OCI-M1 (cell line): ENCODE measurements at places on chromosomes 12 and 14.

GRCh38 chr14:105185001-105185400, 3.9 kb upstream of the NUDT14 start:
- DNase-seq, result no peak

GRCh38 chr12:103586132-103586531, 941 bp upstream of the STAB2 start:
- no peak for DNase-seq

GRCh38 chr14:27845241-27845850, 921.2 kb upstream of the FOXG1 start:
- DNase-seq, result no peak

DNA sequence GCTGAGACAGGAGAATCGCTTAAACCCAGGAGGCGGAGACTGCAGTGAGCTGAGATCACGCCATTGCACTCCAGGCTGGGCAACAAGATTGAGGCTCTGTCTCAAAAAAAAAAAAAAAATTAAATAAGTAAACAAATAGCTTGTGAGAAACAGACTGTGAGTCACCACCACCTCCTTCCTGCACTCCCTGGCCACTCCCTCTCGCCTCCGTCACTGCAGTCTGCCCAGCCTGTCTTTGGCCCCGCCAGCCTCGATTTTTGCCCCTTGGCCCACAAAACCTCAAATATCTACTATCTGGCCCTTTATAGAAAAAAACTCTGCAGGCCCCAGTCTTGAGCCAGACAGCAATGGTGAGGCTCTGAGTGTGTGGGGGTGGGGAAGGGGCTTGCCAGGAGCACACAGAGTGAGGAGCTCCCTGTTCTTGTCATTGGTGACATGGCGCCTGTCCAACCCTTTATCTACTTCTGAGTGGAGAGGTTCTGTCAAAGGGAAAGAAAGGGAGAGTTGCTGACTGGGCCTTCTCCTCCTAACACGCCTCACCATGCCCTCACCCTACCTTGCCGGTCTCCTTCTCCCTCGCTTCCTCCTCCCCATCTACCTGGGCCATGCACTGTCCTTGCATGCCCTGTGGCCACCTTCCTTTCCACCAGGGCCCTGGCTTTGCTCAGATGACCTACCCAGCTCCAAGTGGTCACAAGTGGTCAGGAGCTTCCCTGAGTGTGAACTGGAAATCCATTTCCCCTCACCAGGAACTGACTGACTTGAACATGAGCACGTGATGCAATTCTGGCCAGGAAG, 22.1 kb downstream of the LGMN start:
- peak; percentile 37 for DNase-seq

- DNase-seq, result no peak
These were observed 47.8 kb upstream of the CEP83 start for GRCh38 chr12:94507455-94507854.

- peak; percentile 5 for DNase-seq
These were observed 118.4 kb upstream of the EVL start for GRCh38 chr14:99946652-99947489.

DNA sequence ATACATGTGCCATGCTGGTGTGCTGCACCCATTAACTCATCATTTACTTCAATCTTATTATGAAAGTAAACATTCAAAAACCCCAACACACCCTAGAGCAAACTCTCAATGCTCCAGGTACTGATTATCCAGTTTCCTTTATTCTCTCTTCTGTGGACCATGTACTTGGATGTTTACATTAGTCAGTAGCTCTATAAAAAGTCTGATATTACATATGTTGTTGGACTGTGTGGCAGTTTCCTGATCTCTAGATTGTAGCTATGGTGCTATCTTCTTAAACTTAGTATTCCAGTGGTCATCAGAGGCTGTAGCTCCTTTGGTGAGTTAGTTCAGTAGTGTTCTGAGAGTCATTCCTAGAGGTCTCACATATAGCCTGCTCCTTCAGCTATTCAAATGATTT, 25.1 kb upstream of the ITGA5 start:
- no peak for DNase-seq

DNA sequence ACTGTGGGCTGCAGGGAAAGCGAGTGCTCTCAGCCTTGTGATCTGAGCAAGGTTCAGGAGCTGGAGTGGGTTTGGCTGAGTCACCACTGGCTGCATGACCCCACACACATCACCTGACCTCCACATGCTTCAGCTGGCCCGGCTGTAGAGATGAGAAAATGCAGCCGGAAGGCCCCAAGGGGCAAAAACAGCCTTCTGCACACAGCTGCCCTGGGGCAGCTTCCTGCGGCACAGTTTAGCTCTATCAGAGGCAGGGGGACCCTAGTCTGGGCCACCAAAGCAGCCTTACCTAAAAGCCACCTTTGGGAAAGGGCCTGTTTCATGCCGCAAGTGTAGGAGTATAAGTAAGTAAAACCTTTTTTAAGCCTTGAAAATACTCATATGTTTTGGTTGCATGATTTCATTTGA, 123.3 kb downstream of the SSPN start:
- peak; percentile 46 for DNase-seq

GRCh38 chr14:75341620-75342019, 63.0 kb downstream of the FOS start:
- peak; percentile 50 for DNase-seq

DNA sequence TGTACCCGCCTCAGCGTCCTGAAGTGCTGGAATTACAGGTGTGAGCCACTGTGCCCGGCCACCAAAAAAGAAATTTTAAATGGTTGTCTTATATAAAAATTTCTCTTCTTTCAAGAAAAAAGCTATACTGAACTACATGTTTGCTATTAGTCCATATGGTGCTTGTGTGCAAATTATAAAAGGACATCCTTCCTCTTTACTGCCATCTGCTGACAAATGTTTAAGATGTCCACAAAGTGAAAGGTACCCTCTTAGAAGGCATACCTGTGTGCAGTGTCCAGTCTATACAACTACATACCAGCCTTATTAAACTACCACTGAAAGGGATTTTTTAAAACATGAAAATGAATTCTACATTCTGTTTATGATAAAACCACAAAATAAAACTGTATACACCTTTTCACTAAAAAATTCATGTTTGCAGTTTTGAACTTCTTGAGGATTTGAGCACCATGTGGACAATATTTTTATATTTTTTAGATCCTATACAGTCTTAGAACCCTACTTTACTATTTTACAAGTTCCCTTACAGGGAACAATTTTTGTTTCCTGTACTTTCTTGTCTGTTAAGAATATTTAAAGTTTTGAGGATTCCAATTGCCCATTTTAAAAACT, 32.8 kb upstream of the TOMM20L start:
- DNase-seq, result peak; percentile 41

DNA sequence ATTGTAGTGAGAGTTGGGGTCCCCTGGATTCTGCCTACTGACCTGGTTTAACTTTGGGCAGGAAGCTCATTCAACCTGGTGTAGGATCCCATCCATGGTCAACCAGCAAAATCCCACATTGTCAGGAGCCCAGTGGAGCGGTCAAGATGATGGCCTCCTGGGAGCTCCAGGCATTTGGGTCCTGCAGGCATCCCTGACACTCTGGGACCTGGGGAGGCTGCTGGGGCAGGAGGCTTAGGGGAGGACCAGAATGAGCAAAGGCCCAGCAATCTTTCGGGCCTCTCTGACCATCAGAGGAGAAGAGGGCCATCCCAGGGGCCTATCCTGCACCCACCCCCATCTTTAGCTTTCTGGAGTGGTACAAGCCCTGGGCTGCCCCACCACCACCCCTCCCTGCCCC, 104.0 kb downstream of the PRMT8 start:
- DNase-seq, result no peak

DNA sequence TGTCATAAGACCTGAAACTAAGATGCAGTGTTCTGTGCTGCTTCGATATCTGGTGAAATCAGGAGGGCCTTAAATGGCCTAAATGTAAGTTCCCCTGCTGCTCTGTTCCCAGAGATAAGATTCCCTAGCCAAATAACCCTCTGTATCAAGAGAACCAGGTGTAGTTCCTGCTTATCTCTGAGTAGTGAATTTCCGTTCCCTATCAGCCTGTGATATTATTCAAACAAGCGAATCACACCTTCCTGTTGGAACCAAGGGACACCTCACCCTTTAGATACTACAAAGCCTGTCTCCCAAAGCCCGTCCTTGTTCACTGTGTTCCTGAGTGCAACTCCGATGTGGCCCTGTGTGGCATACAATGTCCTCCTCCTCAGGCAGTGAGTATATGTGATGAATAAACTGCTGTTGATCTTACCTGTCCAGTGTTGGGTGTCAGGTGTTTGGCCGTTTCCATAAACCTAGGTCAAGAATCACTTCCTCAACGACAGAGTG, 52.2 kb upstream of the COCH start:
- peak; percentile 54 for DNase-seq

DNA sequence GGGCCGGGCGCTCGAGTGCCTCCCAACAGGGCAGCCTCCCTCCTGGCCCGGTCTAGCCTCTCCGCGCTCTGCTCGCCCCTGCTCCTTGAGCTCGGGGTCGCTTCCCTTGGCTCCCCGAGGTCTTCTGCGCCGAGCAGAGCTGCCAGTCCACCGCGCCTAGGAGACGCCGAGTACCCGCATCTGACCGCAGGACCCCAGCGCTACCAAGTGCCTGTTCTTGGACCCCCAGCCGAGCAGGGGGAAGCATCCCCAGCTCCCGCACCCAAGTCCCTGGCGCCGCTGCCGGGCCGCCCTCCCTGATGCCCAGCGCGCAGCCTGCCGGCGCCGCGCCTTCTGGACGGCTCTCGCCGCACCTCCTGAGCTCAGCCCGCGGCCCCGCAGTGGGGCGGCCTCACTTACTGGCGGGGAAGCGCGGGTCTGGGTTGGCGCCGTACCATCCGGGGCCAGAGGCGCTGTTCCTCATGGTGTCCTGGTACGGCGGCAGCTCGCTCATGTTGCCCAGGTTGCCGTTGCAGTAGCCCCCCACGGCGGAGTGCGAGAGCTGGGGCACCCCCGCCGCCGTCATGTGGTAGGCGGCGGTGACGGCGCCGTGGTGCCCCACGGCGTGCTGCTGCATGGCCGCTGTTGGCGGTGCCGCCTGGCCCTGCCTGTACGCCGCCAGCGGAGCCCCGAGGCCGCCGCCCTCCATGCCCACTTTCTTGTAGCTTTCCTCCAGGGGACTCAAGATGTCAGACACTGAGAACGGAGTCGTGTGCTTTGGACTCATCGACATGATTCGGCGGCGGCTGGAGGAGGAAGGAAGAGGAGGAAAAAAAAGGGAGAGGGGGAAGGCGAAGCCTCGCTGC, 1.2 kb downstream of the NKX2-1 start:
- no peak for DNase-seq

DNA sequence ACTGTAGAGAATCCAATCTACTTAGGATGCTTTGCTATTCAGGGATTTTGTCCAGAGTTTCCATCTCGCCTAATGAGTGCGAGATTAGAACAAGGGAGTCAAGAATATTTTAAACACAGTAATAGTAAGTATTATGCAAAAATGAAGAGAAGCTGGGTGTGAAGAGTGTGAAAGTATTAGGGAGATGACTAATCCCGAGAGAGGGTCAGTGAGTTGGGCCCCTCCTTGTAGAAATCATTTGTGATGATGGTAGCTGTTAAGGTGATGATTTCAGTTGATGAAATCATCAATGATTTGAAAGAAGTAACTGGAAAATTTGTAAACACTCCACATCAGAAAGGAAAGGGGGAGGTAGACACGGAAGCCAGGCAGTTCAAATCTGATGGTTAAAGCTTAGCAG, 478.9 kb upstream of the MGAT4C start:
- no peak for DNase-seq

GRCh38 chr14:86481104-86481503, 951.2 kb downstream of the FLRT2 start:
- peak; percentile 34 for DNase-seq

DNA sequence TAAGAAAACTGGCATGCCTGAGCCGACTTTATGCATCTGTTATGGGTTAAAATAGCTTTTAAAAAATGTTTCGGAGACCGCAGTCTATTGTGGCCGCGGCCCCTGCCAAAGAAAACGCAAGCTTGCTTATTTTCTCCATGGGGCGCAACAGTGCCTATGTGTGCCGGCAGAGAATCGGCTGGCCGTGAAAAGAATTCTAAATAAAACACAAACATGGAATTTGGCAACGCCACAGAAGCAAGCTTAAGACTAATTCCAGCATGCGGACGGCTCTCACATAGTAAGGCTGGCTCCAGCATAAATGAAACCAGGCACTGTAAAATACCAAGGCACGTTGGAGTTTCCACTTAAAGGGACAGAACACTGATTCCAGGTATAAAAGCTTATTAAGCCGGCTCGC, 56.7 kb downstream of the BCL11B start:
- DNase-seq, result no peak

- DNase-seq, result no peak
These were observed 23.8 kb downstream of the PXN start for GRCh38 chr12:120241561-120242274.

DNA sequence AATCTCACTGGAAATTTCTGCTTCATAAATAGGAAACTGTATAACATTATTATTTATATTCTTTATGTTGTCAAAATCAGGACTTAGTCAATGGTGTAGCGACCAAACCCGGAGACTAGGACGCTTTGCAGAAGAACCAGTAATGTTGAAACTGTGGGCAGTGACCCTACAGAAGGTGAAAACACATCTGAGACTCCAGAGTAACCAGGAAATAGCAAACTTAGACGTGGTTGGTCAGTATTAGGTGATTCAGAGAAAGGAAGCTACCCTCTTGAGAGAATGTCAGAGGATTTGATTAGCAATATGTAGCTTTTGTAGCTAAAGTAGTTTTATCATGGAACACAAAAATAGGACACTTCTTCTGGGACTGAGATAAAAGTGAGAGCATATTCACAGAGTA, 381.9 kb downstream of the SLC16A7 start:
- no peak for DNase-seq

GRCh38 chr12:848173-848865, 95.9 kb downstream of the WNK1 start:
- peak; percentile 33 for DNase-seq

DNA sequence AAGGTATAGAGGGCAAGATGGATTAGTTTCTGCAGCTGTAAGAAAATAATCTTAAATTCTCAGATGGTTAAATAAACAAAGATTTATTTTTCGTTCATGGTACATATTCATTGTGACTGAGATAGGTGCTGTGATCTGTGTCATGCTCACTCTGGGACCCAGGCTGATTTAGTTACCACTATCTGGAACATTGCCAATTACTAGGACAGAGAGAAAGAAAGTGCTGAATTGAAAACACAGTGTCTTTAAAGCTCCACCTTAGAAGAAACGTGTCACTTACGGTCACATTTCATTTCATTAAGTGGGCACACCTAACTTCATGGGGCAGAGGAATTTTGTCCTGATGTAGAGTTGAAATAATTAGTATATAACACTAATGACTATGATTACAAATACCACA, 430.0 kb downstream of the CCDC91 start:
- peak; percentile 50 for DNase-seq

DNA sequence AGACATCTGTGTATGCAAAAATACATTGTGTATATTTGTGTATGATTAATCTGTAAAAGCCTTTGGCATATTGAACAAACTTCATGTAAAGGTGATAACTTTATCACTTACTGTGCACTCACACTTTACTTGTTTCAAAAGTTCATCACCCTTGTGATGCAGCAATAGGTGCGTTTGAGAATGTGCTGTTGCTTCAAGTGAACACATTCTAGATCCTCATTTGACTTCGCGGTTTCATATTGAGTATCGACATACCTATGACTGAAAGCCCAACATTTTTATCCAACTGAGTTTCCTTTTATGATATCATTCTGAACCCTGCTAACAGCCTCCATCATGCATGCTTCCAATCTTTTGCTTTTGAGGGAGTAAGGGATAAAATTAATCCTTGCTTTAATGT, 1086.9 kb downstream of the TMEM121 start:
- DNase-seq, result no peak
